ENCODE measurements at places on chromosomes 13 and 19.

- no peak for DNase-seq
Observed at GRCh38 chr19:32977280-32977679, 5.2 kb downstream of the FAAP24 start.

DNA sequence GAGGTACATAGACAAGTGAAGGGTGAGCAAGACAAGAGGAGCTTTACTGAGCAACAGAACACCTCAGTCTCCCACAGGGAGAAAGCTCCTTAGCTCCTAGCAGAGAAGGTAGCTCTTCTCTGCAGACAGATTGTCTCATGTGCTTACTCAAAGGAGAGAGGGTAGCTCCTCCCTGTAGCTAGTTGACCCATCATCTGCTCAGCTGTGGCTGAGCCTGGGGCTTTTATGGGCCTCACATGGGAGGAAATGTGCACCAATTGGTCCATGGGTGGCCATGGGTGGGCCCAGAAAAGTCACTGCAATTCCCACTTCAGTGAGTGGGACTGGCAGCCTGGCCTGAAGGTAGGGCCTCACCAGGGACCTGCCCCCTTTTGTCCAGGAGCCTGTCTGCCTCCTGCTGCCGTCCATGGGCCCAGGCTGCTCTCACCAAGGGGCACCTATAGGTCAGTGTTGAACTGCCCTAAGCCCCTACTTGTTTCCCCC lies 246.2 kb downstream of the GPC6 start:
- DNase-seq: no peak

GRCh38 chr19:41623360-41623759 lies 3.5 kb downstream of the CEACAM4 start:
- DNase-seq: no peak

GRCh38 chr19:32067685-32068084 lies 277.7 kb upstream of the ZNF507 start:
- DNase-seq: no peak

GRCh38 chr13:31063772-31064171 lies 97.9 kb downstream of the HSPH1 start:
- no peak for DNase-seq

- DNase-seq: no peak
Observed at GRCh38 chr19:4922530-4923275, 13.4 kb downstream of the UHRF1 start.

DNA sequence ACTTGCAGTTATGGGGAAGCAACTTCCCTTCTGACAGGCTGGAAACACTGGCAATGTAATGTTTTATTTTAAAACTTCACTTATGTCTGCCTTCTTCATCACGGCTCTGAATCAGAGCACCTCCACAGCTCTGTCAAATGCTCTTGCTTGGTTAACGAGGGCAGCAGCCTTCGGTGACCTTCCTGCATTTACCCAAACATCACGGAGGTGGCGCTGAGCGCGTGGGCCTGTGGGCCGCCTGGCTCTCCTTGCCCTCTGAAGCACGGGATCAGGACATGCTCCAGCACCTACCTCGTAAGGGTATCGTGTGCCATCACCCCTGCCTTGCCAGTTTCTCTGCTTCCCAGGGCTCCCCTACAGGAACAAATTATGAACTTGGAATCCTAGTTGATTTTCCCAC lies 310.0 kb downstream of the TEX29 start:
- peak; percentile 72 for DNase-seq

- no peak for DNase-seq
Observed at GRCh38 chr19:6714749-6715555, 5.5 kb downstream of the C3 start.

- DNase-seq: no peak
Observed at GRCh38 chr19:38564981-38565690, 52.6 kb downstream of the MAP4K1 start.

DNA sequence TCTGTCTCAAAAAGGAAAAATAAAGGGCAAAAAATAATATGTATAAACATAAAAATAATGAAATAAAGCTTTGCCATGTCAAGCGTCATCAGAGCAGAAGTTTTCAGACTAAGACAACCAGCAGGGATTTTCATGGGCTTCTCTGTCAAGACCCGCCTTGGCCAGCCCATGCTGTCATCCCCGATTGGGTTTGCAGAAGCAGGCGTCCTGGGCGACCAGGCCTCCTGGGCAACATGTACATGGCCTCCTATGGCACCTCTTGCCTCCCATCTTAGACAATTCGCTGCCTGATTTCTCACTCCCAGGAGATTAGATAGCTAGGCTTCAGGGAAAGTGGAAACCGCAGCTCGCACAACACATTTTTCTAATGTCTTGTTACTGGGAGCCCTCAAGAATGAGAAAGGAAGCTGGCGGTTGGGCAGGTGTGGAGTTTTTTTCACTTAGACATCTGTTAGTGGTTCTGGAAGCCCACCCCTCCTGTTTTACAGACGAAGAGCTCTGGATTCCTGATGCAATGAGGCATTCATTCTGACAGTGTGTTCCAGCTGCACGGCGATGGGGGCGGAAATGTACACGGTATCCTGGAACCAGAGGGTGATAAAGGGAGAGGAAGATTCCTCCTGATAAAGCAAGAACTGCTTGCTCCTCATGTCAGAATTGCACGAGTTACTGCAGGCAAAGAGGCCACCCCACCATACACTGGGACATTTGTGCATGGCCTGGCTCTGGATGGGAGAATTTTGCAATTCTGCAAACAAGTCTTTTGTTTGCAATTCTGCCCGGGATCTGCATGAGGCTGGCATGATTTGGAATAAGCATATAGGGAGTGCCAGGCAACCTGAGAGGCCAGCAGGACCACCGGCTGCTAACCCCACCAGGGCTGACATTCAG lies 47.4 kb upstream of the KATNAL1 start:
- no peak for DNase-seq

- DNase-seq: no peak
Observed at GRCh38 chr19:27676334-27676733, 1536.6 kb downstream of the UQCRFS1 start.

DNA sequence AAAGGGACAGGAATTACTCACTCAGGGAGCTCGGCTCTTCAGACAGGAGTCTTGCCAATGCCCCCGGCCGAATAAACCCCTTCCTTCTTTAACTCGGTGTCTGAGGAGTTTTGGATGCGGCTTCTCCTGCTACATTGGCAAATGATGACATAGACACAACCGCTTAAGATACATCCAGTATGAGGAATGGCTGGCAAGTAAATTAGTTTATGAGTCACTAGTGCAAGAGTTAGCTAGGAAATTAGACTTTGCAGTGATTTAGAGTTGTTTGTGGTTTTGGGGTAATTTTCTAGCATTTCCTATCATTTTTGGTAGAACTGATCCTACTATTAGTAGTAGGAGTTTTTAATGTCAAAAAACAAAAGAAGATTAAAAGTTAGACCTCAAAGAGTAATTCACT lies 166.2 kb downstream of the SLITRK1 start:
- no peak for DNase-seq

DNA sequence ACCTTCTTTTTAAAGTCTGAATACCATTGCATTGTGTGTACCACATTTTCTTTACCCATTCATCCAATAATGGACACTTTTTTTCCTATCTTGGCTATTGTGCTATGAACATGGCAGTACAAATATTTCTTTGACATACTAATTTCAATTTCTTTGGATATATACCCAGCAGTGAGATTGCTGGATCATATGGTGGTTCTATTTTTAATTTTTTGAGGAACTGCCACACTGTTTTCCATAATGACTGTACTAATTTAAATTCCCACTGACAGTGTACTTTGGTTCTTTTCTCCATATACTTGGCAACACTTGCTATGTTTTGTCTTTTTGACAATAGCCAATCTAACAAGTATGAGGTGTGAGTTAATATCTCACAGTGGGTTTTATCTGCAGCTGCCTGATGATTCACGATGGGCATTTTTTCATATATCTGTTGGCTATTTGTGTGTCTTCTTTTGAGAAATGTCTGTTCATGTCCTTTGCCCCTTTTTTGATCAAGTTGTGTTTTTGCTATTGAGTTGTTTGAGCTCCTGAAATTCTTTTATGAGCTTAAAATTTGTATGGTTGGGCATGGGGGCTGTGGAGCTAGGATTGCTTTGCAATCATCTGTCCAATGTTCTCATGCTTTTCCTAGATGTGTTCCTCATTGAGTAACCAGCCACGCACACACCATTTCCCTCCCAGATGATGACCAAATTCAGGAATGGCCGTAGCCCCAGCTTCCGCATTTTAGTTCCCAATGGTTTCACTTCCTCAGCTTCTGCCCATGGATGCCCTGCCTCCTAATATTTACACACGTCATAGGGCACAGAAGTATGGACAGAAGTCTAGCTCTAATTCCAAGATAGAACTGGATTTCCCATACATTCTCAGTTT lies 380.0 kb upstream of the SGCG start:
- DNase-seq: no peak

- no peak for DNase-seq
Observed at GRCh38 chr19:18795540-18795939, 4.4 kb upstream of the COMP start.

- DNase-seq: no peak
Observed at GRCh38 chr19:14795078-14795721, 16.8 kb upstream of the ADGRE2 start.

DNA sequence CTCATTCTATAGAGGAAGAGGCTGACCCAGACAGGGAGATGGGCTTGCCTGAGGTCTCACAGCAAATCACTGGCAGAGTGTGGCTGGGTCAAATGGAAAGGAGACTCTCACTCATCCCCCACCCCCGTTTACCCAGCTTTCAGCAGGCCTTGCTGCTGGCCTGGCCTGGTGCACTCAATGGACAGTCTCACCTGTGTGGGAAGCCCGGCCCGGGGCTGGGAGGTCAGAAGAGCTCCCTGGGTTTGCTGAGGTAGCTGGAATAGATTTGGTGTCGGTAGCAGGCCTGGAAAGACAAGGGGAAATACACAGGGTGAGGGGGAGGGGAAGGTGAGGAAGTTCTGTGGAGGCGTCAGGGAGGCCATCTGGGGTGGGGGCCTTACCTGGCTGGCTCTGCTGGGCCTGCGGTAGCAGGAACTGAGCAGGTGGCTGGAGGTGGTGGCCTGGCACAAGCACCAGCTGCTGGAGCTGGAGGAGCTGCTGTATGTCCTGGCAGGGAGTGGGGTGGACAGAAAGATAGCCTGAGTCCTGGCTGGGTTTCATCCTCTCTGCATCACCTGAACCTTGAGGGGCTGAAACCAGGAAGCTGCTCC lies 23.5 kb downstream of the ZNF574 start:
- no peak for DNase-seq

DNA sequence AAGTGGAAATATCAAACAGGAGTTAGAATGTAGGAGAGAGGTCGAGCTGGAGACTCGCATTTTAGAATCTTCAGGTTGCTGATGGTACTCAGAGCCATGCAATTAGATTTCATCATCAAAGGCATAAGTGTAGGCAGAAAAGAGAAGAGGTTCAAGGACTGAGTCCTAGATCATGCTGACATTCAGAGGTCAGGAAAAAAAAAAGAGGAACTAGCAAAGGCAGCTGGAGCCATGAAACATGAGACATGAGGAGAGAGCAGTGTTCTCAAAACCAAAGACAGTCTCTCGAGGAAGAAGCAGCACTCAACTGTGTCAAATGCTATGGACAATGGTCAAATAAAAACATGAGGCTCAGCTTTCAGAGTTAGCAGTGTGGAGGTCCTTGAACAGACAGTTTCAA lies 12.4 kb upstream of the TPP2 start:
- no peak for DNase-seq
